Astrocyte (in vitro differentiated cells and primary cell): ENCODE measurements at places on chromosomes 5 and 9. TPM values are rescaled to one million over a fixed set of nuclear protein-coding genes. Genes with fewer than 3 reads are reported as not detected.

The ZFP37 gene
- total RNA-seq: 1.5 and 2.1 TPM in 2 replicates

The C5orf34 gene
- total RNA-seq: 2.5 and 3.3 TPM in 2 replicates

The ELOVL7 gene
- 0.72 and 1.0 TPM in 2 replicates for total RNA-seq

The TMED9 gene
- total RNA-seq: 372 and 402 TPM in 2 replicates

The PCDHGB2 gene
- 1.4 TPM in 2 replicates for total RNA-seq

The CCDC107 gene
- 15.5 and 18.8 TPM in 2 replicates for total RNA-seq

The IL4 gene
- total RNA-seq: not detected in 2 replicates

The MZB1 gene
- 0.22 TPM in 1 of 2 replicates, not detected in the other for total RNA-seq

The MYMK gene
- total RNA-seq: not detected in 2 replicates

The CDC20B gene
- 0.11 and 0.17 TPM in 2 replicates for total RNA-seq

The KIF27 gene
- total RNA-seq: 2.2 and 3.0 TPM in 2 replicates

The RASA1 gene
- total RNA-seq: 62.8 and 64.1 TPM in 2 replicates

The APBA1 gene
- total RNA-seq: 4.5 and 5.9 TPM in 2 replicates

DNA sequence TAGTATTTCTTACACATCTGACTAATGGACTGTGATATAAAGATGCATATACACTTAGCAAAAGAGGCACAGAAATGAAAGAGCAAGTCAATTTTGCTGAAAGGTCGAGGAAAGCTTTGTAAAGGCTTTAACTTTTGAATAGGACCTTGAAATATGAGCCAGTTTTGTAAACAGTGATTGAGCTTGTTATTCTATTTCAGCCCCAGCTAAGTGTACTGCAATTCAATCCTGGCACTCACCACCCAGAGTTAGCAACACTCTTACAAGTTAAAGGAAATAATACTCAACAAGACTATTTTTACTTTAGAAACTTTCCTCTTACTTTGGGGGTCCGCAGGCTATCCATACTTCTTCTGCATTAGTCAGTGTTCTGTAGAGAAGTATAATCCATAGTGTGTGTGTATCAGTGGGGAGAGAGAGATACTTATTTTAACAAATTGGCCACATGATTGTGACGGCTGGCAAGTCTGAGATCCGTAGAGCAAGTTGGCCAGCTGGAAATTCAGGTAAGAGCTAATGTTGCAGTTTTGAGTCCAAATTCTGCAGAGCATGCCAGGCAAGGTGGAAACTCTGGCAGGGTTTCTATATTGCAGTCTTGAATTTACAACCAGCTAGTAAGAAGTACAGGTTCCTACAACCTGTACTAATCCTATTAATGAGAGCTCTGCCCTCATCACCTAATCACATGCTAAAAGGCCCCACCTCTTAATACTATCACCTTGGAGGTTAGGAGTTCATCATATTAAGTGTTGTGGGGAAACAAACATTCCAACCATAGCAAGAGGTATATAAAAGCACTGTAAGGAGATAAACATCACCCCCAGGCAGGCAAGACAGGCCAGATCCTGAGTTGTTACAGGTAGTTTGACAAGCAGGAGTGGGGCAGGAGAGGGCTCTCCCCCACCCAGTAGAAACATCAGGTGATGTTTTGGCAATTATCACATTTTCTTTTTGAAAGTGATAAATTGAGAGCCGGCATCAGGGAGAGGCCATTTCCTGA is 33.6 kb downstream of the IL7R start:
- no peak for DNase-seq
- H3K27ac ChIP-seq: no peak overlapping the region
- H3K27me3 ChIP-seq: no peaks in the 10 kb centered on the region
- H3K4me1 ChIP-seq: no peaks in the 10 kb centered on the region
- no peaks in the 10 kb centered on the region for H3K36me3 ChIP-seq

GRCh38 chr5:10625700-10626472 is 62.0 kb downstream of the ANKRD33B start:
- H3K27ac ChIP-seq: no peak overlapping the region
- no peak for DNase-seq
- H3K4me1 ChIP-seq: peaks cover 5% of the 10 kb centered on the region
- H3K4me3 ChIP-seq: no peak overlapping the region
- no peaks in the 10 kb centered on the region for H3K36me3 ChIP-seq

- DNase-seq: no peak
- no peak overlapping the region for H3K4me3 ChIP-seq
- H3K4me1 ChIP-seq: peaks cover 21% of the 10 kb centered on the region
Observed at GRCh38 chr9:2837915-2838314, 6.0 kb downstream of the PUM3 start.

GRCh38 chr5:140040358-140040757 is 2.7 kb downstream of the NRG2 start:
- H3K27ac ChIP-seq: no peak overlapping the region
- no peak for DNase-seq
- H3K27me3 ChIP-seq: peaks cover 5% of the 10 kb centered on the region
- H3K4me3 ChIP-seq: no peak overlapping the region
- peaks cover 14% of the 10 kb centered on the region for H3K4me1 ChIP-seq

GRCh38 chr9:92780206-92780605 is 15.6 kb upstream of the BICD2 start:
- H3K36me3 ChIP-seq: no peaks in the 10 kb centered on the region
- H3K27me3 ChIP-seq: peaks cover 13% of the 10 kb centered on the region
- H3K27ac ChIP-seq: no peak overlapping the region
- no peak overlapping the region for H3K4me3 ChIP-seq
- H3K4me1 ChIP-seq: no peaks in the 10 kb centered on the region

DNA sequence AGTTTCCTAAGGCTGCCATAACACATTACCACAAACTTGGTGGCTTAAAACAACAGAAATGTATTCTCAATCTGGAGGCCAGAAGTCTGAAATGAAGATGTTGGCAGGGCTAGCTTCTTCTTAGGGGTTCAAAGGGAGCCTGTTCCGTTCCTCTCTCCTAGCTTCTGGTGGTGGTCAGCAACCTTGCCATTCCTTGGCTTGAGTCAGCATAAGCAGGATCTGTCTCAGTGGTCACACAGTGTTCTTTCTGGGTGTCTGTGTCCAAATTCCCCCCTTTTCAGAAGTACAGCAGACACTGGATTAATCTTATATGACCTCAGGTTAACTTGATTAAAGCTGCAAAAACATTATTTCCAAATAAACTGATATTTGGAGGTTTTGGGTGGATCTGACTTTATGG is 2.1 kb upstream of the OSMR start:
- H3K27me3 ChIP-seq: no peaks in the 10 kb centered on the region
- no peak for DNase-seq
- H3K36me3 ChIP-seq: no peaks in the 10 kb centered on the region
- no peak overlapping the region for H3K4me3 ChIP-seq

DNA sequence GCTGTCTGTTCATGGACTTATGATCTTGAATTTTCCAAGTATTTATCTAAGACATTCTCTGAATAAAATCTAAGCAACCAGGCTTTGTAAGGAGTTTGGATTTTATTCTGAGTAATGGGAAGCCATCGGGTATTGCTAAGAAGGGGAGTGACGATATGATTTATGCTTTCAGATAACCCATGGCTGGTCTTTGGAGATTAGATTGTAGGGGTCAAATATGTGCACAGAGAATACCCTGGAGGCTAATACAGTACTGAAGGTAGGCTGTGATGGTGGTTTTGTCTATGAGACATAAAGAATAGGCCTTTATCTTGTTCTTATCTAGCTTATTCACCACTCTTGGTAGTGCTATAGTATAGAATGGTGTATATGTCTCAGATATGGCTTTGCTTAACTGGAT is 60.0 kb upstream of the C5orf46 start:
- DNase-seq: no peak
- H3K27me3 ChIP-seq: no peaks in the 10 kb centered on the region

DNA sequence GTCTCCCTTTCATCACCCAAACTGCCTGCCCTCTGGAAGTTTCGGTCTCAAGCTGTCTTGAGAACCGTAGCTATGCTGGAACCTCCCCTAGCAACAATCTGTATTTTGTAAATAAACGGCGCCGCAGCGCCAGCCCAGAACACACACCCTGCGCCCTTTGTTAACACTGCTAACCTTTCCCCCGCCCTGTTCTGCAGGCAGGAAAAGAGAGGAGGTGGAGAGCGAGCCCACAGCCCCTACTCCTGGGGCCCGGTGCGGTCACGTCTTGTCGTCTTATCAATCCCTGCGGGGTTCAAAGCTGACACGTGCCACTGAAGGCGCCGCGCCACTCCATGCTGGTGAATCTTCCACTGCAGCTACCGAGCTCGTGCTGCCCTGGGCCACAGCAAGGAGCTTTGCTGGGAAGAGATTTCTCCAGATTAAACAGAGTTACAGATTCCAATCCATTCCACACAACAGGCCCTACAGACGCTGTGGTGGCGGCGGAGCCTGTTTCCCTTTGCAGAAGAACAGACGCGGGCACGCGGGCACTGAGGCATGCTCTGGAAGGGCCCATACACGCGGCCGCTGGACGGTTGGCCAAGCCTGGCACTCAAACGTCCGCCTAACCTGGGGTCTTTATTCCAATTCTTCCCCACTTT is 25.3 kb downstream of the ZDHHC11B start:
- H3K4me3 ChIP-seq: no peak overlapping the region
- no peak overlapping the region for H3K27ac ChIP-seq
- no peaks in the 10 kb centered on the region for H3K36me3 ChIP-seq
- no peak for DNase-seq
- H3K4me1 ChIP-seq: no peaks in the 10 kb centered on the region

DNA sequence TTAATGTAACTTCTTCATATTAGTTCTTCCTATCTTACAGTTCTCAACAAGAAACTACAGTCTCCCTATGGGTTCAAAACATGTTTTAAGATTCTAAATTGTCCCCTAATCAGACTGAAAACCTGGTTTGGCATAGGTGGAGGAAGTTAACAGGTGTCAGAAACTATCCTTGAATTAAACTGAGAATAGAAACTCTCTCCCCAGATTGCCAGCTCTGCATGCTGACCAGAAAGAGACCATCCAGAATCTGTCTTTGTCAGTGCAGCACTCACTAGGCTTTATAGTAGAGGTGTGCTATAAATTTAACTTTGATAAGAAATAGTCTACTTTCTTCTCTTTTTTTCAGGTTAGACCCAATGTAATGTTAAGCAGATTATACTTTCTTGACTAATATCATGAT is 63.8 kb downstream of the BNC2 start:
- no peaks in the 10 kb centered on the region for H3K36me3 ChIP-seq
- no peak for DNase-seq
- no peak overlapping the region for H3K27ac ChIP-seq
- H3K27me3 ChIP-seq: no peaks in the 10 kb centered on the region
- H3K4me3 ChIP-seq: no peak overlapping the region

GRCh38 chr9:133682818-133683585 is 46.8 kb downstream of the DBH start:
- no peak overlapping the region for H3K27ac ChIP-seq
- H3K36me3 ChIP-seq: no peaks in the 10 kb centered on the region
- no peaks in the 10 kb centered on the region for H3K27me3 ChIP-seq

DNA sequence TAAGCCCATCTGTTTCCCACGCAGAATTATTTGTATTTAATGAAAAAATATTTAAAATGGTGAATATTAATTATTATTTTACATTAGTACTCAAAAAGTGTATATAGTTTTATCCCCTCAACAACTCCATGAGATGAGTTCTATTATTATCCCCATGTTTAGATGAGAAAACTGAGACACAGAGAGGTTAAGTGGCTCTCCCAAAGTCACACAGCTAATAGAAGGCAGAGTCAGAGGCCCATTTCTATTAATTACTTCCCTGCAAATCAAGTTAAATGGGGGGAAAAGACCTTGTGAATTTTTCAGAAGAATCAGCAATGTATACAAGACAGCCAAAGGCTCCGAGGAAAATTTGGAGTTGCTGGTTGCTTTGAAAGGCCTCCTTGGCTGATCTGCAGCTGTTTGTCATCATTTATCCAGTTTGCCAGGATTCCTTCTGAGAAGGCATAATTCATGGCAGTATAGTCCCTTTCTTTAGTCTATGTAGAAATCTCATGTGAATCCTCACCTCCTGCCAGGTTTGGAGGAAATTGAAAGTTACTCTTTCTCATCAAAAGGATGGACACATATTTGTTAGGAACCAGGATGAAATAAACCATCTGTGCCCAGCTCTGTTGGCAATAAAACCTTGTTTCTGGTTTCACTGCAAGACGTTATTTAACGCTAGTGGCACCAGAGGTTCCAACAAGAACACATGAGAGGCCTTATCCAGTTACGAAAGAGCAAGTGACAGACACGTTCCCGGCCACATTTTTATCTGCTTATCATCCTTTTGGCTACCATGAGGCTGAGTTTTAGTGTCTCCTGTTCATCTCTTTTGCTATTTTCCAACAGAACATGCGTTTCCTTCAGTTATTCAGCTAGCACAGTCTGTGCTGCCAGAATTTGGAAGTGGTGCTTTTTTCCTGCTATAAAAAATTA is 621 bp downstream of the FYB1 start:
- no peak for DNase-seq
- no peaks in the 10 kb centered on the region for H3K4me1 ChIP-seq
- no peak overlapping the region for H3K4me3 ChIP-seq
- H3K27me3 ChIP-seq: peaks cover 2% of the 10 kb centered on the region

- peaks cover 24% of the 10 kb centered on the region for H3K27me3 ChIP-seq
- H3K4me1 ChIP-seq: peaks cover 2% of the 10 kb centered on the region
- no peak overlapping the region for H3K4me3 ChIP-seq
- H3K36me3 ChIP-seq: no peaks in the 10 kb centered on the region
- no peak for DNase-seq
- H3K27ac ChIP-seq: no peak overlapping the region
Observed at GRCh38 chr5:42250-42649, 49.7 kb upstream of the PLEKHG4B start.

DNA sequence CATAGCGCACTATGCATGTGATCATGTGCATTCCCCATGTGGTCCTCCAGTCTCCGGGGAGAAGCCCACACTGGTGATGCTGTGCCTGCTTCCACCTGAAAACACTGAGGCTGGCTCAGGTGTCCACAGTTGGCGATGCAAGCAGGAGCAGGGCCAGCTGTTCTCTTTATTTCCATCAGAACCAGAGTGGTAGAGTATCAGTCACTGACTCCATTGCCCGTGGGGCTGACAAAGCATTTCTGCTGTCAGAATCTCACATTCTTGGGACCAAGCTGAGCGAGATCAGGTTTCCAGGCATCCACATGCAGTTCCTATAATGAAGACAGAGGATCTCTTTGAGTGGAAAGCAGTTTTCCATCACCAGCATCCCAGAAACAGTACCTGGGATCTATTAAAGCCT is 52.5 kb downstream of the GADD45G start:
- peaks cover 3% of the 10 kb centered on the region for H3K27me3 ChIP-seq
- H3K36me3 ChIP-seq: no peaks in the 10 kb centered on the region

GRCh38 chr9:93198117-93198837 is 14.3 kb downstream of the WNK2 start:
- H3K27ac ChIP-seq: no peak overlapping the region
- no peaks in the 10 kb centered on the region for H3K4me1 ChIP-seq
- H3K36me3 ChIP-seq: no peaks in the 10 kb centered on the region
- H3K27me3 ChIP-seq: peaks cover 3% of the 10 kb centered on the region

GRCh38 chr5:73135021-73135420 is 14.6 kb downstream of the TMEM171 start:
- peaks cover 12% of the 10 kb centered on the region for H3K4me1 ChIP-seq
- H3K27ac ChIP-seq: no peak overlapping the region
- H3K4me3 ChIP-seq: no peak overlapping the region
- no peaks in the 10 kb centered on the region for H3K36me3 ChIP-seq
- H3K27me3 ChIP-seq: no peaks in the 10 kb centered on the region
- DNase-seq: no peak

DNA sequence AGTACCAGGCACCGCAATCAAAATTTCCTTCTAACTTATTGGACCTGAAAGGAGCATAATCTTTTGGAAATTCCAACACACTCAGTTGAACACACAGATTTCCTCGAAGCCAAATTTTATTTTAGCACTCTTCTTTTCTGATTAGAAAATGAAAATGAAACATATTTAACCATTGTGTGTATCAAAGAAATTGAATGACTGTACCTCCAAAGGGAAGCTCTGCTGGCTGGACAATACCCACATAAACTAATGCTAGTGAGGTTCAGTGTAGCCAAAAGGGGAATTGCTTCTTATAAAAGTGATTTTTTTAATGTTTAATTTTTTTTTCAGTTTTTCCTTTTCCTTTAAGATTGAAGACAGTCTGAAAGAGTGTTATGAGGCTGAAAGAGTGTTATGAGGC is 239.6 kb upstream of the NREP start:
- H3K4me3 ChIP-seq: no peak overlapping the region
- H3K27me3 ChIP-seq: no peaks in the 10 kb centered on the region
- H3K27ac ChIP-seq: peak overlapping the region; percentile 98
- DNase-seq: no peak
- no peaks in the 10 kb centered on the region for H3K36me3 ChIP-seq
